ENCODE measurements at places on chromosomes 13 and 19.

DNA sequence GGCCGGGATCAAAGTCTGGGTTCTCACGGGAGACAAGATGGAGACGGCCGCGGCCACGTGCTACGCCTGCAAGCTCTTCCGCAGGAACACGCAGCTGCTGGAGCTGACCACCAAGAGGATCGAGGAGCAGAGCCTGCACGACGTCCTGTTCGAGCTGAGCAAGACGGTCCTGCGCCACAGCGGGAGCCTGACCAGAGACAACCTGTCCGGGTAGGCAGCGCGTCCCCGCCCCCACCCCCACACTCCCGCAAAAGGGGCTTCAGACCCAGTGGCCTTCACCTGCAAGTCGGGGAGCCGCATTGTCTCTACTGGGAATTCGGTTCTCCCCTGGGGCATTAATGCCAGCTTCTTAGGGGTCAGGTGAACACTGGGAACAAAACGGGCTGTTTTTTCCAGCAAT, 114.7 kb upstream of the MCF2L start:
- no peak for DNase-seq

DNA sequence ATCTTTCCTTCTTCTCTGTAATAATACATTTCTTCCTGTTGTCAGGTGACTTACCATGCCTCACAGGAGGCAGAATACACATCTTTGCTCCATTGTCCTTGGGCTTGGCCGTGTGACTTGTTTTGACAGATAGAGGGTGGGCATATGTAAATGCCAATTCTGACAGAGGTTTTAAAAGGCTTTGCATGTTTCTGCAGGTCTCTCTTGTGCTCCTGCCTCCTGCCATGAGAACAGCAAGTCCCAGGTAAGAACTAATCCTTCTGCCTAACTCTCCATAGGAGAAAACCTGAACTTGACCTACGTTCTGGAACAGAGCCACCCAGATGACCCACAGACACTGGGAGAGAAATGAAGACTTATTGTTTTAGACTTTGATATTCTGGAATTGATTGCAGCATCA, 88.7 kb upstream of the TNFSF11 start:
- no peak for DNase-seq

DNA sequence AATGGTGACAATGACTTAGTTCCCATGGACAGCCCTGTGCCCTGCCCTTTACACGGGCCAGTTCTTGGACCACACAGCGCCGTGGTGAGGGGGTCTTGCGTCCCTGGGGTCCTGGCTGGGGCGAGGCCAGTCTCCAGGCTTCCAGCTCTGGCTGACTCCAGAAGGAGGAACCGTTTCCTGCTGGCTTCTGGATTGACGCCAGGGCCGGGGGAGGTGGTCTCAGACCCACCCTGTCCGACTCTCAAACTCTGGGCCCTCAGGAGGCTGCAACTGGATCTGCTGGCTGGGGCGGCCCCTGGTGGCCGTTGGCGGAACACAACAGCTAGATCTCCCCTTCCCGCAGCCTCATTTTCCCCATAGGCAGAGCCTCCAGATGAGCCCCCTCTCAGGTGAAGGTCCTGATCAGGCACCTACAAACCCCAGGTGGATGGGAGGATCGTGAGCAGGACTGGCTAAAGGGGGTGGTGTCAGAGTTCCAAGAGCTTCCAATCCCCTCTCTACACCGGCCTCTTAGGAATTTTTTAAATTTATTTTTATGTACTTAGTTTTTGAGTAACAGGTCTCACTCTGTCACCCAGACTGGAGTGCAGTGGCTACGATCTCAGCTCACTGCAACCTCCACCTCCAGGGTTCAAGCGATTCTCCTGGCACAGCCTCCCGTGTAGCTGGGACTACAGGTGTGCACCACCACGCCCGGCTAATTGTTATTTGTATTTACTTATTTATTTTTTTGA, 8.0 kb downstream of the CCDC194 start:
- DNase-seq: peak; percentile 24

DNA sequence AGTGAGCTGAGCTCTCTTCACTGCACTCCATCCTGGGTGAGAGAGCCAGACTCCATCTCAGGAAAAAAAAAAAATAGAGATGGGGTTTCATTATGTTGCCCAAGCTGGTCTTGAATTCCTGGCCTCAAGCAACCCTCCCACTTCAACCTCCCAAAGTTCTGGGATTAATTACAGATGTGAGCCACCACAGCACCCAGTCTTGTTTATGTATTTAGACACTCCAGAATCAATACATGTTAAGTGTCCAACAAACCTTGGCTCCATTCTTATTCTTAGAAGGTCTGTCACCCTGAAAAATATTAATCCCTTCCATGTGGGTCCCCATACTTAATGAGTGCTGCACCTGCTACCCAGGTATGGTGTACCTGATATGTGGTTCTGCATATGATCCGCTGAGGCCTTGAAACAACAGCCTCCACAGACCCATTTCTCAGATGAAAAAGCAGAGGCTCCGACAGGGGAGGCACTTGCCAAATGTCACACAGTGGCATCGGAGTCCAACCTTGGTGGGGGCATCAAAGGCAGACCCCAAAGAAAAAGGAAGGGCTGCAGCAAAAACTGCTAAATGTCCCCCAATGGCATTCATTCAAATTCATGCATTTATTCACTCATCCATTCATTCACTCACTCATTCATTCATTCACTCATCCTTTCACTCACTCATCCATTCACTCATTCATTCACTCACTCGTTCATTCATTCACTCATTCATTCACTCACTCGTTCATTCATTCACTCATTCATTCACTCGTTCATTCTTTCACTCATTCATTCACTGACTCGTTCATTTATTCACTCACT, 16.7 kb downstream of the TICAM1 start:
- DNase-seq: peak; percentile 25

DNA sequence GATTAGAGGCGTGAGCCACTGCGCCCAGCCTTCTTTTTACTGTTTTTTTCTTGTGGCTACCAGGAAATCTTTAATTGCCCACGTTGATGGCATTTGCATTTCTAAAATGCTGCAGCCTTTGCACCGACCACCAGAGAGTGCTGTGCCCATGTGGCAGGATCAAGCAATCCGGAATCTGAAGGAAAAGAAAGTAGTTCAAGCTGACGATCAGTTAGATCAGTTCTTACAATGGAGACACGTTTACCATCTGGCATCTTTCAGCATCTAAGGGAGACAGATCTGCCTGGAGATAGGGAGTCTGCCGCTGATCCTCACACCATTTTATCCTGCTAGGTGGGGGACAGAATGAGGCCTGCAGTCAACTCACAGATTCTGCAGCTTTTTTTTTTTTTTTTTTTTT, 19.9 kb downstream of the TINCR start:
- DNase-seq: peak; percentile 10

GRCh38 chr19:29614046-29614445, 8.0 kb downstream of the POP4 start:
- no peak for DNase-seq

DNA sequence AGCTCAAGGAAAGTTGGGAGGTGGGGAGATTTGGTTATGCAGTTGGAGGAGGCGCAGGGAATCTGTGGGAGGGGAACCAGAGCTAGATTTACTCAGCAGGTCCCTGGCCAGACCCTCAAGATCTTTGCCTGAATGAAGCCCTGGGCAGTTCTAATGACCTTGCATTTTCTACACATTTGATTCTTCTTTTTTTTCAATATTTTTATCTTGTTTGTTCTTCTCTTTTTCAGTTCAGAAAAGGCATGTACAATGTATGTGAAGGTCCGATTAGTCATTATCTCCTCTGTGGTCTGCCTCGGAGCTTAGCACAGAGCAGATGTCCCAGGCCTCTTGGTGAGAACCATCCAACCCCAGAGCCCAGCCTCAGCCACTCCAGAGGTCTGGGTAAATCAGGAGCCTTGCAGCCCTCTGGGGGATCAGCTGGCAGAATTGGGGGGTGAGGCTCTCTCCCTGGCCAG, 24.2 kb downstream of the SERP2 start:
- DNase-seq: peak; percentile 74

GRCh38 chr19:41029524-41030432, 38.7 kb downstream of the CYP2B6 start:
- DNase-seq: no peak

GRCh38 chr13:29513002-29513980, 82.2 kb downstream of the SLC7A1 start:
- peak; percentile 47 for DNase-seq

DNA sequence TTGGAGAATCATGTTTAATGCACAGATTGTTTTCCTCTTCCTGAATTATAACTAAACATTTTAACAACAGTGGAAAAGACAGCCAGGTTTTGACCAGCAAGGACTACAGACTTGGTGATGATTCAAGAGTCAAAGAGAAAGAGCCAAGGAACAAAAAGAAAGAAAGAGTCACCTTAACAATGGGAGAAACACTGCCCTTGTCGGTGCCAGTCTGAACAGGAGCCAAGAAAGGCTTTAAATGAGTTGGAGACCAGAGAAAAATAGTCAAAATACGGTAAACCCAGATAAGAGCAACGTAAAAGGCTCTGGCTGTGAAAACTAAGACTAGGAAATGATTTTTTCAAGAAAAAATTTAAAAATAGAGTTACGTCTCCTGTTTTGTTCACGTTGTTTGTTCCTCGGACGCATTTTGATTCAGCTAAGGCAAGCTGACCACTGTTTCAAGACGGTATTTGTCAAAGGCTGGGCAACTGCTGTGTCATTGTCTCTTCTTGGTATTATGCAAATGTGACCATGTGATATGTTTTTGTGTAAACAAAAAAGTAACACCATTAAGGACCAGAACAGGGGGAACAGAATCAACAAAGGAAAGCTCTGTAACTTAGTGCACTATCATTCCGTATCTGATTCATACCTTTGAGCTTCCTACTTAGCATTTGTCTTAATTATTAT, 634.5 kb downstream of the LIG4 start:
- DNase-seq: no peak

DNA sequence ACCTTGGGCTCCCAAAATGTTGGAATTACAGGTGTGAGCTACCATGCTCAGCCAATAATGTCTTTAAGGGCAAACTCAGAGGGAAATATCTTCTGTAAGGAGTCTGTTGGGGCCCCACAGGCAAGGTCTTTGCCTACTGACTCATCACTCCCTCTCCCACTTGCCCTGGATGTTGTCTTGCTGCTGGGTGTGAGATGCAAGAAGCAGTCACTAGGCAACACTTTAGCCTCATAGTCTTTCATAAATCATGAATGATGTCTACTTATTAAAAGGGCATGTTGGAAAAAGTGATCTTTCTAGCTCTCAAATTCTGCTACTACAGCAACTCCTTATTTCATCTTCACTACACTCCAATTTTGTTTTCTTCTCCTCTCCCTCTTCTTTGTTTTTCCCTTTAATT, 34.6 kb upstream of the SLC10A2 start:
- no peak for DNase-seq

- DNase-seq: no peak
Measured at GRCh38 chr13:97327506-97328221, 105.5 kb downstream of the MBNL2 start.

GRCh38 chr13:49346460-49346859, 97.4 kb downstream of the CAB39L start:
- DNase-seq: peak; percentile 7

DNA sequence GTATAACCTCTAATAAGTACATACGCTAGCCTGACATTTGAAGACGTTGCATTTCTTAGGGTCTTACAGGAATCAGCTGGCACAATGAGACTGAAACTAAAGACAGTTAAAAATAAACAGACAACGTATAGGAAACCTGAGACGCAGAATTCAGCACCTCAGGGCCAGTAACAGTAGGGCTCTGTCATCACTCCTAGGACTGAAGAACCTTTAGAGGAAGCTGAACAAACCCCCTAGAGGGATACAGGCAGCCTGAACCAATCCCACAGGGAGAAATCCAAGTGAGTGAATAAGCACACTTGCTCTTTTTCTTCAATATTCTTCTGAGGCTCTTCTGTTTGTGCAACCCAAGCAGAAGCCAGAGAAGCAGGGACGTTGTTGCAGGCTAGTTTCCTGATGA, 53.9 kb upstream of the KLHL1 start:
- DNase-seq: no peak

DNA sequence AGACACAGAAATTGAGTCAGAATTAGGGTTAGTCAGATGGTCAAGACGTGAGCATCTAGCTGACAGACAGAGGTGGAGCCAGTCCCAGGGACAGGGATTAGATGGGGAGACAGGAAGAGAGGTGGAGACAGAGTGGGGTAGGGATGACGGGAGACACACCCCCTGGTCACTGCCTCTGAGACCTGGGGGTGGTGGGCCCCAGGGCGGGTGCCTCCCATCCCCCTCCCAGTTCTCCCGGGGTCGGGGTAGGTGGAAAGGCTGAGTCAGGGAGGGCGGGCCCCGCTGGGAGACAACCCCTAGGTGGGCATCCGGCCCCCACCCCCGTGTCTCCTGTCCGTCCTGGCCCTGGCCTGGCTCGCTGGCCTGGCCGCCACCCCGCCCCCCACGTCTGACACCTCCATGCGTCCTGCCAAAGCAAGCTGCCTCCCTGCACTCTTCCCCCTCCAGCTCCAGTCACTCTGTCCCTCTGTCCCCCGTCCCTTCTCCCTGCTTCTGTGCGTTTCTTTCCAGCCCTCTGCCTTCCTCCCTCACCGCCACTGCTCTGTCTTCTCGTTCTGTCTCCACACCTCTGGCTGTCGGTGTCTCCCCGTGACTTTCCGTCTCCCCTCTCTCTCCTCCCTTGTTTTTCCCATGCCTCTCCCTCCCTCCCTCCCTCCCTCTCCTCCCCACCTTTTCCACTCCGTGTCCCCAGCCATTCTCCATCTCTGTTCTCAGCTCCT, 15.1 kb downstream of the CCDC97 start:
- peak; percentile 72 for DNase-seq

DNA sequence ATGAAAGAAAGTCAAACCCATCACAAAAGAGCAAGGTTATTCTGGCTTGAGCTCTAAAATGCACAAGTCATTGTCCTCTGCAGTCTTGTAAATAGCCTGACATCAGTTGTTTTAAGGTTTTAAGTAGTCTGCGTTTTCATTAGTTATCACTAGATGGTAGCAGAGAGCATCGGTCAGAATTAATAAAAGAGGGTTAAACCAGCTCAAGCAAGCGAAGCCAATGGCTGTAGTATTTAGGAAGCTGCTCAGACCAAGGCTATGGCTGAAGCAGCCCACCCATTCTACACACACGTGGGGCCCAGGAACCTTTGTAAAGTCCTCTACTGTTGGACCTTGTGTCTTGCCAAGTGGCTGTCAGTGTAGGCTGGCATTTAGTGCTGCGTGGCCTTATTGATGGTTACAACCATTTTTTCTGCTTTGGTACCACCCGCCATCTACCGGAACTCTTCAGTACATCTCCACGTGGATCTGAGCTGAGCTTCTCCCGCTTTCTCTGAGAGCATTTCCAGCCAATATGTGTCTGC, 13.3 kb upstream of the ZNF57 start:
- peak; percentile 61 for DNase-seq

GRCh38 chr13:99133230-99133629, 67.4 kb upstream of the UBAC2 start:
- no peak for DNase-seq

DNA sequence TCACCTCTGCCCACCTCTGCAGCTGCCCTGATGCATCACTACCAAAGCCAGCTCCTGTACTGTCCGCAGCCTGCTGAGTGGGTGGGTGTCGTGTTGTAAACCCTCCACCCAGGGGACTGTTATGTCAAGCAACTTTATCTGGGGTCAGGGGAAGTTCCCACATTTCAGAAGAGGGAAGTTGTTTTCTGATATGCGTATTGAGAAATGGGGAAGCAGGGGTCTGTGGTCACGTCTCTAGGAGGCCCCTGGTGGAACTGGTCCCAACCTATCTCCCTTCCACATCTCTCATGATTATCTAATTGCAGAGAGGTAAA, 31.2 kb downstream of the CLEC17A start:
- DNase-seq: no peak

GRCh38 chr13:36512771-36513170, 80.5 kb downstream of the CCNA1 start:
- no peak for DNase-seq

- DNase-seq: no peak
Measured at GRCh38 chr19:15136234-15136954, 29.2 kb downstream of the SYDE1 start.

- no peak for DNase-seq
Measured at GRCh38 chr19:46602392-46603194, 1.5 kb downstream of the CALM3 start.
